ENCODE measurements at places on chromosomes 11 and 22.

DNA sequence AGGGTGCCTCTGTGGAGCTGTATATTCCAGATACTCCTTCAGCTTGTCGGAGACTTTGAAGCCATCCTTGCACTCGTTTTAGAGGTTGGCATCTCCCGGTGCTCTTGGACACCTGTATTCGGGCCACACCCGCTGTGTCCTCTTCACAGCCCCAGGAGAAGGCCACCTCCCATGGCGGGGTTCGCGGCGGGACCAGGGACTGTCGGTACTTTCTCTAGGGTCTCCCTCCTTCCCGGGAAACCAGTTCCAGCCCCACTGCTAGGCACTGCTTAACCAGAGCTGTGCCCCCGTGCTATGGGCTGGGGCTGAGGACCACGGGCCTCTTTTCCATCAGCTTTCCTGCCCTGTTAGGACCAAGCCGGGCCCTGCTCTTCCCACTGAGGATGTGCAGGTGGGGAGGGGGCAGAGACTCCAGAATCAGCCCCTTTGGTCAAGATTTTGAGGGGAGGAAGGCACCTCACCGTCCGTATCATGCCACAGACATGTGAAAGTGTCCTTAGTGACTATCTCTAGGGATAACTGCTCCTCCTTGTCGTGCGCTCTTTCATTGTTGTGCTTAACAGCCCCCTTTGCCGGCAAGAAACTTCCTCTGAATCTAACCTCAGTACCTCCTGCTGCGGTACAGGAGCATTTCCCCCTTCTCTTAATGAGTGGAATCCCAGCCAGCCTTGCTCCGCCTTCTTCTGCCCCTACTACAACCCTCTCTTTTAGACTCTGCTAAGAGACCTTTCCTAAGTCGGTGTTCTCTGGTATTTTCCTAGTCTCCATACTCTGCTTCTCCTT, 1.2 kb upstream of the B3GAT1 start:
- no peak for DNase-seq

DNA sequence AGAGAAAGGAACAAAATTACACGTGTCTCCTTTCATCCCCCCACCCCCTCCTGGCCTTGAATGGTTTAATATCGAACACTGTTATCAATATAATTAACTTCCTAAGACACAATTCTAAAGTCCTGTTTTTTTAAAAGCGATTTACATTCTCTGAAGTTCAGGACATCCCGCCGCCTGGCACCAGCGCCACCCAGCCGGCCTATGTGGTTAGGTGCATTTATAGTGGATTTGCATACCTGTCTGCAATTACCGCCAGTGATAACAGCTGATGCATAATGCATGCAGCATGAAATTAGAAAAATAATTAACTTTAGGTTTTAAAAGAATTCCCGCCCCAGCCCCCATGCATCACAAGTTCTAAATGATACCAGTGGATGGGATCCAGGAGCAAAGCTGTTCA, 58.6 kb downstream of the MACROD1 start:
- no peak for DNase-seq

GRCh38 chr11:31636983-31637382, 127.4 kb downstream of the ELP4 start:
- no peak for DNase-seq

- DNase-seq, result no peak
Measured at GRCh38 chr22:23938328-23939016, 22.5 kb downstream of the GSTT2B start.

- no peak for DNase-seq
Measured at GRCh38 chr11:121800731-121801393, 315.2 kb downstream of the BLID start.

GRCh38 chr11:70498171-70498571, 99.8 kb downstream of the CTTN start:
- DNase-seq, result no peak

- no peak for DNase-seq
Measured at GRCh38 chr11:71433648-71434450, 14.3 kb downstream of the DHCR7 start.

- no peak for DNase-seq
Measured at GRCh38 chr11:79829891-79830290, 389.1 kb upstream of the TENM4 start.

GRCh38 chr11:73047773-73048371, 94.2 kb downstream of the FCHSD2 start:
- no peak for DNase-seq

DNA sequence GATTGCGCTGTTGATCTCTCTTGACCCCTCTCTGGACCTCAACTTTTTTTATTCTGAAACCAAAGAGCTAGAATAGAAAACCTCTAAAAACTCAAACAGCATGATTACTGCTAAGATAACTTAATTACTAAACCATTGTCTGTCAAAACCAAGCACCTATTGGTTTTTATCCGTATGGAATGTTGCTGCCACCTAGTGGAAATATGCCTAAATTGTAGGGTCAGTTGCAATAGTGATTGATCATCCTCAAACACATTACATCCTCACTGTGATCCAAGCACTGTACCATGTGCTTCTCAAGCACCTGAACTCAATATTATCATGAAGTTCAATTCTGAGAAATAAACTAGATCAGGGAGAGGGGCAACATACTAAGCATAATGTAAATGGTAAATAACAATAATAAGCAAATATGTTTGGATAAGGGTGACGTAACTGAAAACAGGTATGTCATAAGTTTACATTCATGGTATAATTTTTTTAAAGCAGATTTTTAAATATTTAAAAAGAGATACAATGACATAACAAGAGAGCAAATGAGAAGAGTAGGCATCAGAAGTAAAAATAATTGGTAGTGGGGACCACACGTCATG, 3.8 kb upstream of the OR5A2 start:
- peak; percentile 41 for DNase-seq

DNA sequence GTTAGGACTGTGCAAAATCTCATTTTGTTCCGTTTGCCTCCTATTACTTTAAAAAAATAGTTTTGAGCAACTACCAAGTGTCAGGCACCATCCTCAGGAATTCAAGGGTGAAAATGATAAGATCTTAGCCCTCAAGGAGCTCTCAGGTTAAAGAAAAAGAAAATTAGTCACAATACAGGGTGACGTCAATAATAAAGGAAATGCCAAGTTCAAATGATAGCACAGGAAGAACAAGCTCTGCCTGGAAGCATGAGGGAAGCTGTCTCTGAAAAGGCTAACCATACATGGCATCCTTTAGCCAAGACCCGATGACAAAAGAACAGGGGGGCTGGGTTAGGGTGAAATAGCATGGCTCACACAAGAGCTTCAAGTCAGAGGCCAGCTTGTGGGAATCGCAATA, 11.1 kb upstream of the MPZL2 start:
- DNase-seq, result peak; percentile 66

DNA sequence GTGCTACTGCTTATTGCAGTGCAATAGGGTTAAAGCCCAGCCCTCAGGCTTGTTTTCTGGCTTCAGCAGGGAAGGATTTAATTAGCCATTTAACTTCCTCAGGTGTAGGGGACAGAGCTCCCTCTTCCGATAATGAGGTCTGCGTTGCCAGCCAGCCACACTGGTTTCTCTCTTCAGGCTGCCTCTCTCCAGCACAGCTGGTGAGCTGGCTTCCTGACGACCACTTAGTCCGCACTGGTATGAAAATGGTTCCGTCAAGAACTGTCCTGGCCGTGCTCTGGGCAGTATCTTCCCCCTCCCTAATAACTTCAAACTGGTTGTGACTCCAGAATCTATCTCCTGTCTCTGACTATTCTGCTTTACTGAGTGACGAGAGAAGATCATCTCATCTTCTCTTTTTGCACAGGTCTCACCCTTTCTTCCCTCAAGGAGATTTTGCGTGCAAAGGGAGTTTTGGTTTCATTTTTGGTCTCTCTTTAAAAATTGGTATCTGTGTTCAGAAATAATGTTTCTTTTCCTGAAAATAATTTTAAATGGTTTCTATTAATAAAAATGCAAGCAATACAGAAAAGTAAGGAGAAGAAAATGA, 49.2 kb downstream of the CNTN5 start:
- no peak for DNase-seq

DNA sequence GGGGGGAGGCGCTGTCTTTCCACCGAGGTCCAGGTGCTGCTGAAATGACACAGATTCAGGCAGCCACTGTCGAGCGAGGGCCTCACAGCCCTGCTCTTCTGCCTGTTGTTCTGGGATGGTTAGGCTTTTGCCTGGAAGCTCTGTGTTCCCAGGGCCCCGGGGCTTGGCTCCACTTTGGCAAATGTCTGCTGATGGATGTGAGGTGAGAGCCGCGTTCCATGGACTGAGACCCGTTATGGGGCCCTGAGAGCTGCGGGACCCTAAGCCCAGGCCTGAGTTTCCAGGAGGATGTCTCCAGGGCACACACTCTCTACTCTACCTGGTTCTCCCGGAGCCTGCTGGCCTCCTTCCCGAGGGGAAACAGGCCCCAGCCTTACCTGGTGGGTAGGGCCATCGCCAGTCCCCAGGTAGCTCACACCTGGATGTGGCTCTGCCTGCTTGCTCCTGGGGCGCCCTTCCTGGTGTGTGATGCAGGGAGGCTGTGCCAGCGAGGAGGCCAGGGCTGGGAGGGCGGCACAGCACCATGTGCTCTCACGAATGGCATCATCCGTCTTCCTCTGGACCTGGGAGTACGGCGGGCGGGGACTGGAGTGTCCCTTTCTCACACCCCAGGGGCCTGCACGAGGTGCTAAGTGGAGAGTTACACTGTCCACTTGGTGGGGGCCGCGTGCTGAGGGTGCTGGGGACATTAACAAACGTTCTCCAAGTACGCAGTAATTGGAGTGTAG, 435.5 kb downstream of the TBC1D22A start:
- no peak for DNase-seq

- no peak for DNase-seq
Measured at GRCh38 chr11:70331901-70332300, 61.4 kb downstream of the PPFIA1 start.

GRCh38 chr11:74559934-74560309, 32.5 kb upstream of the POLD3 start:
- peak; percentile 18 for DNase-seq

Data from EH (cell line).